HepG2 (cell line): ENCODE measurements at places on chromosomes 4 and X. TPM values are rescaled to one million over a fixed set of nuclear protein-coding genes. Genes with fewer than 3 reads are reported as not detected.

Gene TMPRSS11D
- not detected in 2 replicates for polyA plus RNA-seq

Gene CLIC2
- polyA plus RNA-seq, result 0.18 and 0.25 TPM in 2 replicates

Gene COL25A1
- not detected in 2 replicates for polyA plus RNA-seq

Gene AFM
- 0.13 TPM in 2 replicates for polyA plus RNA-seq

Gene FRG2
- not detected in 2 replicates for polyA plus RNA-seq

Gene ZRSR2
- polyA plus RNA-seq, result 2.8 and 3.6 TPM in 2 replicates

Gene UGT2B10
- polyA plus RNA-seq, result 91.0 and 107 TPM in 2 replicates

Gene RAB40A
- polyA plus RNA-seq, result 0.08 and 0.11 TPM in 2 replicates

Gene DACH2
- polyA plus RNA-seq, result not detected in 2 replicates

Gene GAGE12E
- not detected in 2 replicates for polyA plus RNA-seq

Gene SUPT20HL2
- not detected in 2 replicates for polyA plus RNA-seq

Gene DOK7
- polyA plus RNA-seq, result 0.03 and 0.05 TPM in 2 replicates

Gene CLNK
- not detected in 2 replicates for polyA plus RNA-seq

Gene PLS3
- 50.0 and 55.7 TPM in 2 replicates for polyA plus RNA-seq

Gene GPR101
- polyA plus RNA-seq, result not detected in 2 replicates

Gene TEC
- polyA plus RNA-seq, result 0.05 and 0.10 TPM in 2 replicates

Gene TLR6
- 0.18 and 0.33 TPM in 2 replicates for polyA plus RNA-seq

Gene ITIH6
- not detected in 2 replicates for polyA plus RNA-seq

Gene XK
- polyA plus RNA-seq, result not detected in 2 replicates

Gene MXRA5
- not detected in 2 replicates for polyA plus RNA-seq

Gene CXCL10
- polyA plus RNA-seq, result not detected in 2 replicates

Gene CPE
- 852 and 1,053 TPM in 2 replicates for polyA plus RNA-seq

Gene MAGEA3
- not detected in 2 replicates for polyA plus RNA-seq

Gene BANK1
- 0.09 TPM in 1 of 2 replicates, not detected in the other for polyA plus RNA-seq

Gene PDCL2
- not detected in 2 replicates for polyA plus RNA-seq

Gene SSX2
- polyA plus RNA-seq, result not detected in 2 replicates

Gene ANXA3
- 6.9 and 8.1 TPM in 2 replicates for polyA plus RNA-seq

Gene GLOD5
- 1.3 and 1.5 TPM in 2 replicates for polyA plus RNA-seq

Gene DMRTC1
- polyA plus RNA-seq, result not detected in 2 replicates

Gene DNAJB14
- 6.1 and 9.1 TPM in 2 replicates for polyA plus RNA-seq

Gene ENOX2
- 4.9 and 5.9 TPM in 2 replicates for polyA plus RNA-seq

Gene ADH1C
- polyA plus RNA-seq, result not detected in 2 replicates

Gene BEX2
- 0.54 TPM in 2 replicates for polyA plus RNA-seq

Gene SPANXD
- not detected in 2 replicates for polyA plus RNA-seq

Gene ARMCX2
- not detected in 2 replicates for polyA plus RNA-seq

Gene ABHD18
- 4.9 and 5.5 TPM in 2 replicates for polyA plus RNA-seq
